ENCODE measurements at places on chromosomes 4 and X.

DNA sequence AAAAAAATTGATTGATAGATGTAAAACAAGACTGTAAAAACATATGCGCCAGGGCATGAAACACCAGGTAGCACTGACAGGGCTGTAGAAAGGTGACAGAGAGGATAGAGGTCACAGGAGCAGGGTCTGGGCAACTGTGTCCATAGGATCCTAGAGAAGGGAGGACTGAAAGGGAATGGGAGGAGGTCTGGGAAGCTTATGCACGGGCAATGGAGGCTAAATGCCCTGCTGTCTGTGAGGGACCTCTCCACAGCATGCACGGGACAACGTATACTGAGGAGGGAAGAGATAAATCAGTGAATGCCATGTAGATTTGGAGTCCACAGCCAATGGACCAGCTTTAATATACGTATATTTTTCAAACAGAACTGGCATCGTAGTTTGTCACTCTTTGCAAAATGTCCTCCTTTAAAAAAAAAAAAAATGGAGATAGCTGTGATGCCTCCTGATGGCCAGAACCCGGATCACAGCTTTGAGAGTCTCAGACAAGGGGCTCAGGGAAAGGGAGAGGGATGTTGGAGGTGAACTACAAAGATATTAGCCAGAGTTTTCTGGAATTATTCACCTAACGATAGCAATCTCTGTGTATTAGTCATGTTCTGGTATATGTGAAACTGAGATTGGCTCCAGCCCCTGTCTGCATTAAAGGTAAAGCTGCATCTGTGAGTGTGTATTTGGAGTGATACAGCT, 16.0 kb downstream of the RAB40A start:
- no peak for DNase-seq

GRCh38 chr4:184457535-184458249, 16.7 kb downstream of the IRF2 start:
- DNase-seq: no peak

DNA sequence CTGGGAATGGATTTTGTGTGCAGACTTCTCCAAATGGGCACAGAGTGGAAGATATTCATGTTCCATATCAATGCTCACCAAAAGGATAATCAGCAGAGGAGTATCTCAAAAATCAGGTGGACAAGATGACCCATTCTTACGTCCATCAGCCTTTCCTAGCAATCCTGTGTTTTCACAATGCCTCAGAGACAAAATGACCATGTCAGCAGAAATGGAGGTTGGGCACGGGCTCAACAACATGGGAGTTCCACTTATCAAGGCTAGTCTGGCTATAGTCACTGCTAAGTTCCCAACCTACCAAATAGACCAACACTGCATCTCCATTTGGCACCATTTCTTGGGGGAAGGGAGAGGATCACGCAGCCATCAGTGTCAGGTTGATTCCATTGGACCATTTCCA, 179.0 kb downstream of the COX7B2 start:
- DNase-seq: no peak

- no peak for DNase-seq
Measured at GRCh38 chrX:41526925-41527324, 79.8 kb downstream of the NYX start.

- no peak for DNase-seq
Measured at GRCh38 chr4:76550966-76551780, 116.1 kb downstream of the SHROOM3 start.

DNA sequence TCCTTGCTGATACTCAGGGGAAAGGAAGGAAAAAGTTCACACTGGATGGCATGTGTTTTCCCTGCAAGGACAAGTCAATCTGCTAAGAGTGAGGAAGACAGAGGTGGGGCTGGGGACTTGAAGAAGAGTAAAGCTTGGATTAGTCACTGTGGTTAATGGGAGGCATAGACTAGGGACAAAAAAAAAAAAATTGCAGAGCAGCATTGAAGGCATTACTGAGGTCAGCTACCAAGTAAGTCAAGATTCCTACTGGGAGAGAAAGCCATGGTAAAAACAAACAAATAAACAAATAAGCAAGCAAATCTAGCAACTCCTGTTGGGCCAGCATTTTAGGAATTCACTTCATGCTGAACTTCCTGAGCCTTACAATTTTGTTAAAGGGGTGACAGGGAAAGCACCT, 58.2 kb upstream of the GPC4 start:
- no peak for DNase-seq

DNA sequence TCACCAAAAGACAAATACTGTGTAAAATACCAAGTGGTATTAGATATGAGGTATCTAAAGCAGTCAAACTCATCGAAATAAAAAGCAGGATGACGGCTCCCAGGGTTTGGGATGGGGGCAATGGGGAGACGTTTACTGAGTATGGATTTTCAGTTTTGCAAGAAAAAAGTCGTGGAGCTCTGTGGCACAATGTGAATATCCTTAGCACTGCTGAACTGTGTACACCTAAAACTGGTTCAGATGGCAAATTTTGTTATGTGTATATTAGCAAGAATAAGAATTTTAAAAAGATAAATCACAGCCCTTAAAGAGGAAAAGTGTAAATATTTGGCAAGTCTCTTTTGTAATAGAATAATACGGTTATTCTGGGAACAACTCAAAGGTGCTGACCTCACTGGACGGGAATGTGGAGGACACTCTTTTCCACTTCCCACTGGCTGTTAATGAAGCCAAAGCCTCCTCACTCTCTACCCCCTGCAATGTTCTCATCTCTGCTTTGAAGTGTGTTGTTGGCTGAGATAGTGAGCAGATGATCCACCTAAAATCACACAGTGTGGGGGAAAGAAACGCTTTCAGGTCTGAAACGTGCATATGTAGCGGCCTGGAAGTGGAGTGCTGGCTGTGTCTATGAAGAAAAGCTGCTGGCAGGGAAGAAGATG, 49.2 kb downstream of the SEL1L3 start:
- DNase-seq: no peak

DNA sequence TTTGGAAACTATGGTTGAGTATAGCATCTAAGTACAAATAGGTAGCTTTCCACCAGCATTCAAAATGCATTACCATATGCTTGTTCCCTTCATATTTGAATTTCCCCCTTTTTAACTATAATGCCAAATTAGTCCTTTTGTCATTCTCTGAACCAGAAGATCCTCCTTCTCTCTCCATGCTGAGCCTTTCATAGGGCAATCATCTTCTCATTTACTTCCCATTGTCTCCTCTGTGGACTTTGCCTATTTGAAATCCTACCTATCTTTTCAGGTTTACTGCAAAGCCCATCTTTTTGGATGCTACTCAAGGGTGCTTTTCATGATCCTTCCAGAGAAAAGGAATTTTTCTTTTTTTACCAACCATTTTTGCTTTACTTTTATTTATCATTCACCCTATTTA, 54.7 kb downstream of the DKK2 start:
- DNase-seq: no peak

DNA sequence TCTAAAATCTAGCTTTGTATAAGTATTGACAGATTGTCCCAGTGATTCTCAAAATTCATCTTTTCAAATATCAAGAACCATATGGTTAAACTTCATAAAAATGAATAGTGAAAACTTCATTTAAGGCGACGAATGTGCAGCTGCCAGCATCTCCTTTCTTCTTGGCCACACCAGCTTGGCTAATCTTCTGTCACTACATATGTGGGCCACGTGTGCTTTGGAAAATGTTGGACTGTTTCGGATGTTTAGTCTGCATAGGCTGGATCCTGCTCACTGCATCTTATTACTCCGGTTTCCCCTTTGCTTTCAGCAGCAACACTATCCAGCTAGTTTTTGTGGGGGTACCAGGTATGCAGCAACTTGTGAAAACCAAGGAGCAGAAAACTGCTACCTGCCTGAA, 221.9 kb downstream of the BMPR1B start:
- no peak for DNase-seq

GRCh38 chr4:140242357-140243277, 88.6 kb upstream of the MAML3 start:
- DNase-seq: no peak

DNA sequence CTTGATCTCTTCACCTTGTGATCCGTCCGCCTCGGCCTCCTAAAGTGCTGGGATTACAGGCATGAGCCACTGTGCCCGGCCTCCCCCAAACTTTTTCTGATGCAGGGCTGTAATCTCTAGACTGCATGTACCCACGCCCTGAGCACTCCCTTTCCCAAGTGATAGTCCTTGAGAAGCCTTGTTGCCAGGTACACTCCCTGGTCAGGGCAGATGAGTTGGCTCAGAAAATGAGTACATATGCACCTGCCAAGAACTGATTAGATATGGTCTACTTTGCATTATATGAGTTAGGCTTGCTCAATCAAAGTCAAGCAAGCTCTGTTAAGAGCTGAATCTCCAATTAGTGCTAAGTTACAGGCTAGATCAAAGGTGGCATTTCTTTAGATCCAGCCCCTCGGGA, 20.3 kb downstream of the APOO start:
- no peak for DNase-seq

- DNase-seq: no peak
Measured at GRCh38 chrX:106613277-106613676, 1.5 kb downstream of the RADX start.

- DNase-seq: peak; percentile 3
Measured at GRCh38 chr4:25088093-25088952, 57.6 kb upstream of the LGI2 start.

All from stimulated activated CD4-positive, alpha-beta T cell treated with anti-CD3 and anti-CD28 coated beads, Interleukin-4, amount 100 ng/mL, for 1 hour (primary cell).